ENCODE measurements at places on chromosomes 4 and X.

DNA sequence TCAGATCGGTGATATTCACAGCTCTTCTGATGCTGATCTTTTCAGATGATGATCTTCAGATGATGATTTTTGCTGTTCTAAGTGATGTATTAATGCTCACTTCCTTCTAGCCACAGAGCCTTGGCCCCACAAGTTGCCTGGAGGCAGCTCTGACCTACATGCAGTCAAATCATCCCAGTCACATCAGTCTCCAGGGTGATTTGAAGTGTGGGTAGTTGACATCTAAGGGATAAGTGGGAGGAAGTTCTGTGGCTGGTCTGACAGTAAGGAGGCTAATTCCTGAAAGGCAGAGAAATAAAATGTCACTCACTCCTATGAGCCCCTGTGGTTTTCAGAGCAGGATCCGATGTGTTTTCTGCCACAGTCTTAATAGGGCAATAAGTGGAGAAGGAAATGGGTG, 79.8 kb upstream of the RPL34 start:
- no peak for DNase-seq

GRCh38 chr4:119597377-119597776, 31.2 kb downstream of the PDE5A start:
- no peak for DNase-seq

- DNase-seq: no peak
These were observed 9.6 kb upstream of the IL13RA1 start for GRCh38 chrX:118717678-118718391.

DNA sequence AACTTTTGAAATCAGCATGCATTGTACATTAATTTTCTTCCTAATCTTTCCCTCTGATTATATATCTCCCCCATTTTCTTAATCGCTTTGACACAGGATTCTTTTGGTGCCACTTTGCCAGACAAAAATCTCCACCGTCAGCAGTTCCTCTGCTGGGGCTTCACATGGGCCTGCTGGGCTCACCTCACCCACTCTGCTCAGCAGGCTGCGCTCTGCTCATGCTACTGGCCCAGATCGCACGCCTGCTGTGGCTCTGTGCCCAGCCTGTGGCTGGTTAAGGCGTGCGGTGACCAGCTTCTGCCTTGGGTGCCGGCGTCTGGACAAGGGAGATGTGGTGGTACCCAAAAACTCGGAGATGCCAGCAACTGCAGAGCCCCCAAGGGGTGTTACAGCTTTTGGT, 31.1 kb downstream of the UCHL1 start:
- no peak for DNase-seq

GRCh38 chr4:79653871-79654270, 245.8 kb upstream of the GK2 start:
- DNase-seq: no peak

DNA sequence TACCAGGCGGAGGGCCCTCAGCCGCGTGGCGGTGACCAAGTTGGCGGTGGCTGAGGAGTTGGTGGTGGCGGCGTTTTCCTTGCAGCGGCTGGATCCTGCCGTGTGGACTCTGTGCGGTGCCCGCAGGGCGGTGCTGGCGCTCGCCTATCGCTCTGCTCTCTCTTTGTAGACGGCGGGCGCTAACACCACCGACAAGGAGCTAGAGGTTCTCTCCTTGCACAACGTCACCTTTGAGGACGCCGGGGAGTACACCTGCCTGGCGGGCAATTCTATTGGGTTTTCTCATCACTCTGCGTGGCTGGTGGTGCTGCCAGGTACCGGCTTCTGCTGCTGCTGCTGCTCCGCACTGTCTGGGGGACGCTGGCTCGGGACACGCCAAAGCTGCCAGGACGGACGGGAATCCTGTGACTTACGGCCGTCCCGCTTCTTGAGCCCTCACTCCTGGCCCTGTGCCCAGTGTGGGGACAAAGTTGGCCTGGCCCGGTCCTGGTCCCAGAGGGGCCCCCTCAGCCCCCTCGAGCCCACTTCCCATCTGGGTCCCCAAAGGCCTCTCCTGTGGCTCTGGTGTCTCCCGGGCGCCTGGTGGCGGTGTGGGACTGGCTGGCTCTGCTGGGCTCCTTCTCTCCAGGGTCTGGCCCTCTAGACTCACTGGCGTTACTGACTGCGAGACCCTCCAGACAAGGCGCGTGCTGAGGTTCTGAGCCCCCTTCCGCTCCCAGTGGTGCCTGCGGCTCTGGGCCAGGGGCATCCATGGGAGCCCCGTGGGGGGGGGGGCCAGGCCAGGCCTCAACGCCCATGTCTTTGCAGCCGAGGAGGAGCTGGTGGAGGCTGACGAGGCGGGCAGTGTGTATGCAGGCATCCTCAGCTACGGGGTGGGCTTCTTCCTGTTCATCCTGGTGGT, 10.7 kb downstream of the FGFR3 start:
- DNase-seq: no peak

GRCh38 chrX:125710403-125711062, 390.9 kb downstream of the TEX13C start:
- DNase-seq: no peak

- DNase-seq: no peak
These were observed 183.8 kb upstream of the INTU start for GRCh38 chr4:127448986-127449385.

- DNase-seq: no peak
These were observed 791.0 kb upstream of the DIAPH2 start for GRCh38 chrX:95893636-95894035.

- no peak for DNase-seq
These were observed 609 bp downstream of the NR3C2 start for GRCh38 chr4:148441624-148441985.

DNA sequence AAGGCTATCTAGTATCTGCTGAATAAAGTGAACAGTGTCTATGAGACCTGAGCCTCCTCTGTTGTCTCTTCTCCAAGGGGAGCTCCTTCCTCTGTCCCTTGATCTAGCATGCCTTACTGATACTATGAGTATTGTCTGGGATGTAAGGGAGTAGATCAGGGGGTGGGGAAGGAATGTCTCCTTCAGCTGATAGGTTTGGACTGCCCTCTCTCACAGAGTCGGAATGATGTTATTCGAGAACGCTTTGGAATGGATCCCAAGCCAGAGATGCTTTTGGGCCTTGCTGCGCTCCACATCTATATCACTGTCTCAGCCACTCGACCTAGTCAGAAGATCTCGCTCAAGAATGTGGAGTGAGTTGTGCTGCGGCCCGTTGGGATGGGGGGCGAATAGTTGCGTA, 68.3 kb upstream of the PRPS1 start:
- DNase-seq: no peak

GRCh38 chr4:158787709-158788475, 19.1 kb downstream of the FNIP2 start:
- no peak for DNase-seq

DNA sequence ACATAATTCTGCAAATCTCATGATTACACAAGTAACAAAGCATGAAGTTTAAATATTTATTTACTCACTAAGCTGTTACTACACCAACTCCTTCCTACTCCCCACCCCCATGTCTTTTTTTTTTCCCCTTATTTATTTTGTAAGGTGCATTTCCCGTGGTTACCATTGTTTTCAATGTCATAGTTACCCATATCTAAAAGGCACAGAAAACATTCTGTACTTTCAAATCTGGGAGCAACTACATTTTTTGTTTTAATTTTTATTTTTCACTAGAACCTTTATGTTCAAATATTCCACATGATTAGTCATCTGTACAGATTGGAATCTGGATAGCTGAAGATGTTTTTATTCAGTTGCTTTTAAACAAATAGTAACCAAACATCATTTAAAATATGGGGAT, 62.8 kb downstream of the PPP3CA start:
- no peak for DNase-seq

GRCh38 chrX:19855700-19856381, 31.6 kb downstream of the SH3KBP1 start:
- no peak for DNase-seq

GRCh38 chr4:107304699-107305286, 268.7 kb upstream of the DKK2 start:
- DNase-seq: no peak

GRCh38 chr4:143921181-143921580, 15.8 kb upstream of the GYPE start:
- no peak for DNase-seq

DNA sequence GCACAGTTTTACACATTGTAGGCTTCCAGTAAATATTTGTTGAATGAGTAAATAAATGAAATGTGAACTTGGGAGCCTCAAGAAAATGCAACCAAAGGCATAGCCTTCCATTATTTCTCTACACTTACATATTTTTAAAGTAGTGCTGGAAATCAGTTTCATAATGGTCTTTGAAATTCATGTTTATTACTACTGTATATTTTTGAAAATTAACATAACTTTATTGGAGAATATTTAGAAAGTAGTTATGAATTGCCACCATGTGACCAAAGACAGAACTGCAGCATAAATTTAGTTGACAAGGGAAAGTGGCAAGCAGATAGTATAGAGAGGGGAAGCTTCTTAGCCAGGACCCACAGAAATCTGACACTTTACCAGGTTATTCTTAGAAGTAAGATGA, 6.4 kb downstream of the TCEAL8 start:
- no peak for DNase-seq

- no peak for DNase-seq
These were observed 30.5 kb upstream of the TCEAL4 start for GRCh38 chrX:103554687-103555424.

DNA sequence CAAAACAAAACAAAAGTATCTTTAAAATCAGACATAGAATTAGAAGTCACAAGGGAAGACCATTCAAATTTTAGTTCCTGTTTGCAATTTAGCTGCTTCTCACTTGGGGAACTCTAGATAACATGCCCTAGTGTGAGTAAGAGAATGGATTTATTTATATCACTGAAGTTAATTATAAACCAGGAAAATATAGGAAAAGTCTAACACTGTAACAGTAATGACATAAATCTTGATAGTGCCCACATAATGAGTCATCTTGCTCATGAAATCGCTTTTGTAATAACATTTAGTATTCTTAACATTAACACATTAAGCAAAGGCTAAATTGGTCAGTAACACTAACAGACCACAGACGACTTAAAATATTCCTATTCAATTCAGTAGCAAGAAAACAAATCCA, 710.7 kb downstream of the STPG2 start:
- DNase-seq: no peak

- no peak for DNase-seq
These were observed 6.7 kb downstream of the MAGEE1 start for GRCh38 chrX:76434103-76434741.

- no peak for DNase-seq
These were observed 34.4 kb downstream of the HPF1 start for GRCh38 chr4:169723207-169723965.

- DNase-seq: no peak
These were observed 32.2 kb upstream of the ALG13 start for GRCh38 chrX:111648802-111649201.

- DNase-seq: no peak
These were observed 94.3 kb upstream of the LEF1 start for GRCh38 chr4:108263057-108263456.

DNA sequence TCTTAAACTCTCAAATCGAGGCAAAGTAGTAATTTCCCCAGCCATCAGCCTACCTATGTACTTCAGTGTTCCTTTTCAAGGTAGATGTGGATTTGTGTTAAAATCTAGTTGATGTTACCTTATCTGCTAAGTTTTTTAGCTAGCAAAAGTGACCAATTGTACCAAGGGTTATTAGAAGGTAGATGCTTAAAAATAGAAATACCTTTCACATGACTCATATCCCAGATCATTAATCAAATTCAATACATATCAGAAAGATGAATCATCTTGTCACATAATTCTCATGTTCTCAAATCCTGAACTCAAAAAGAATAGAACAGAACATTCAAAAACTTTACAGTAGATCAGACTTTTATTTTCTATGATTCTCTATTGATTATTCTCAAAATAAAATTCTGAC, 3.5 kb downstream of the ENAM start:
- DNase-seq: no peak

DNA sequence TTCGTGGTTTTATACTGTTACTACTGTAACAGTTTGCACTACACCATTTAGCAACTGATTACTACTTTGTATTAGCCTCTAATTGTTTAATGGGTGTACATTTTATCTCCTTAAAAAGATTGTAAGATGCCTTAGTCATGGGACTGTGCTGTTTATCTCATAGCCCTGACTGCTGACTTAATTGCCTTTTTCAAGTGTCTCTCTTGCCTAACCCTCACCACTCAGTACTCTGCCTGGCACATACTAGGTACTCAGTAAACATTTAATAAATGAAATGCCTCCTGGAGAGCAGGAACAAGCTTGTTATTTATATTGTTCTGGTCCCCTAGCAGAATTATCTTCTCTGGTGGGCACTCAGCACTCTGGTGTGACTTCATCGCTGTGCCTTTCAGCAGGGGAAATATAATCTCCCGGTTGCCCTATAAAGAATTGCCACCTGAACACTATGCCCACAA, 1.7 kb upstream of the STIM2 start:
- no peak for DNase-seq

GRCh38 chr4:41281038-41281634, 24.4 kb downstream of the UCHL1 start:
- no peak for DNase-seq

DNA sequence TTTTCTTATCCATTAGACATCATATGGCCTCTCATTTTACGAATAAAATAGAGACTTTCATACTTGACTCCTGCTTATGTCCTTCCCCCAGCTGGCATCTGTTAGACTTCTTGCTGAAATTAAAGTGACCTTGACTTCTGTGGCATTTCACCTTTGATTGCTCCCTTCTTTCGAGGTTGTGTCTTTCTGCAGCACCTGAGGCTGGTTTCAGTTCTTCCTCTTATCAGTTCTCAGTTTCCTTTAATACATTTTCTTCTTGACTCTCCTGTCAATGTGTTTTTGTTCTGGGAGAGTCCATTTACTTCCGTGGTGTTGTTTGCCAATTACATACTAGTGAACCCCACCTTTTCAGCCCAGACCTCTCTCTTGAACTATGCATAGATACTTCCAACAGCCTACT, 81.6 kb downstream of the RBPJ start:
- no peak for DNase-seq

DNA sequence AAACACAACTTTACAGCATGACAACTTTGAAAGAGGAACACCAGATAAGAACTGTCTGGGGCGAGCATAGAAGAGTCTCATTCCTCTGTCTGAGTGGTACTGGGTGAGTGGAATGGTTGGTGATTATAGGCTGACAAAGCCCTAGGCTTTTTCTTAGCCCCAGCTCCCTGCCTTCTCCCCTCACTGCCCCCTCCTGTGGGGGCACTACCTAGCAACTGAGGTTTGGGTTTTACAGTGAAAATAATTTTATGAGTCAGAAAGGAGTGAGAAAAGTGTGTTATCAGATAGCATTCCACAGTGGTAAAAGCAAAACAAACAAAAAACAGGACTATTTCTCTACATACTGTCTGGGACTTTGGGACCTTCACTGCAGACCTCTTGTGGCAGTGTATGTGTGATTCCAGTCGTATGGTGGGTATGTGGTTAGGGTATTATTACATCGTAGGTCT, 10.5 kb upstream of the TMEM165 start:
- no peak for DNase-seq

- DNase-seq: no peak
These were observed 34.1 kb upstream of the CLDN24 start for GRCh38 chr4:183356173-183356830.
